LHCN-M2 (cell line): ENCODE measurements at places on chromosomes 4 and X. TPM values are rescaled to one million over a fixed set of nuclear protein-coding genes. Genes with fewer than 3 reads are reported as not detected.

Gene NOX1
- not detected in 2 replicates for total RNA-seq

- no peak for DNase-seq
Observed at GRCh38 chr4:98383431-98384106, 122.4 kb downstream of the RAP1GDS1 start.

DNA sequence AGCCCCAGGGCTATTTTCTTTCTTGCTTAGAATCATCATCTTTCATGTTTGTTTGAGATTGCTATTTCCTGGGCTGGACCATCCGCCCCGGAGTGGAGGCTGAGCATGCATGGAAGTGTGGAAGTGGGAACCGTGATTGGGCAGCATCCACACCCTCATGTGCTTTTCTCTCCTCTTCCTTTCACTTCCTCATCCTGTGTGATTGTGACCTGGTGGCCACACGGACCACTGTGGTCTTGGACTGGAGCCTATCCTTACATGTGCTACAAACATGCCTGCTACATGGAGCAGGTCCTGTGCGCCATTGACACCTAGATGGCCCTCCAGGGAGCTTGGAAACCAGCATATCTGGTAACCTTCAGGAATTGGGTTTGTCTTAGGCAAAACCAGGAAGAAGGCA is 175.9 kb upstream of the LCORL start:
- no peak for DNase-seq

- no peak for DNase-seq
Observed at GRCh38 chrX:106692425-106693065, 34.0 kb upstream of the RNF128 start.

Gene KCNIP4
- total RNA-seq, result not detected in 2 replicates

Gene TKTL2
- not detected in 2 replicates for total RNA-seq

Gene SEPTIN11
- total RNA-seq, result 188 and 202 TPM in 2 replicates

DNA sequence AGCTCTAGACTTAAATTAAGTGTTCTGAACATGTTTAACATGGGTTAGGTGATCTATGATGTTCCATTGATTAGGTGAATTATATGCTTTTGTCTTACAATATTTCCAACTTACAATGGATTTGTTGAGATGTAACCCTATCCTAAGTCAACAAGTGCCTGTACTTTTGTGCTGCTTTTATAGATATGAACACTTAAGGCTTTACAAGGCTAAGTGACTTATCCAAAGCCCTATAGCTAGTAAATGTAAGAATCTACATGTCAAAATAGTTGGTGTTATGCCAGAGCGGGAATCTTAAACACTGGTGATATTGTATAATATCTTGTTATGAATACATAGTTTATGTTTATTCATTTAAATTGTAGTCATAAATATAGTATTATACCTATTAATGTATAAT is 1629.1 kb upstream of the IGFBP7 start:
- no peak for DNase-seq

Gene ATP10D
- 36.3 and 39.4 TPM in 2 replicates for total RNA-seq

Gene S100G
- total RNA-seq, result not detected in 2 replicates

DNA sequence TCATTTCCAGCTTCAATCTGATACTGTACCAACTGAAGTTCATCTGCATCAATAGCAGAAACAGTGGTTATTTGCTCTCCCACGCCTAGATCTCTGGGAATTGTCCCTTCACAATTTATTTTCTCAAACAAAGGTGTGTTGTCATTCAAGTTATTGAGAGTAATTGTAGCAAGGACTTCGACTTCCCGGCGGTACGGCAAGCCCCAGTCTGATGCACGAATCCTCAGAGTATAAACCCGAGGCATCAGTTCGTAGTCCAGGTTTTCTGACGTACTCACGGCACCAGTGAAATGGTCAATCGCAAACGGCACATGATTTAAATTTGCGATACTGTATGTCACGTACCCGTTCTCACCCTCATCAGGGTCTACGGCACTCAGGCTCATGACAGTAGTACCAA is 15.7 kb downstream of the FAT1 start:
- DNase-seq, result no peak

DNA sequence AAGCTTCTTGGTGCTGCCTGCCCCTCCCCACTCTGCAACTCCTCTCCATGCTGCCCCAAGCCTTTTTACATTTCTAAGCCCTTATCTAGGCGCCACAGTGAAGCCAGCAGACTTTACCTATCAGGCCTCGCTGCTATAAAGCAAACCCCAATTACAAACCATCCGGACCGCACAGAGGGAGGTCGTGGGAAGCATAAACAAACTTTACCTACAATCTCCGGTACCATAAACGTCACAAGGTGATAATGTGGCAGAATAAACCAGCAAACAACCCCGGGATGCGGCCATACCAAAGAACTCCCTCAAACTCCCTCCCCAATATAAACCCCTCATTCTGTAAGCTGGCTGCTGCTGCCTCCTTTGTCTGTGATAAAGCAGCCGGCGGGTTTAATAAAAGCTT is 54.0 kb upstream of the ZCCHC13 start:
- no peak for DNase-seq

DNA sequence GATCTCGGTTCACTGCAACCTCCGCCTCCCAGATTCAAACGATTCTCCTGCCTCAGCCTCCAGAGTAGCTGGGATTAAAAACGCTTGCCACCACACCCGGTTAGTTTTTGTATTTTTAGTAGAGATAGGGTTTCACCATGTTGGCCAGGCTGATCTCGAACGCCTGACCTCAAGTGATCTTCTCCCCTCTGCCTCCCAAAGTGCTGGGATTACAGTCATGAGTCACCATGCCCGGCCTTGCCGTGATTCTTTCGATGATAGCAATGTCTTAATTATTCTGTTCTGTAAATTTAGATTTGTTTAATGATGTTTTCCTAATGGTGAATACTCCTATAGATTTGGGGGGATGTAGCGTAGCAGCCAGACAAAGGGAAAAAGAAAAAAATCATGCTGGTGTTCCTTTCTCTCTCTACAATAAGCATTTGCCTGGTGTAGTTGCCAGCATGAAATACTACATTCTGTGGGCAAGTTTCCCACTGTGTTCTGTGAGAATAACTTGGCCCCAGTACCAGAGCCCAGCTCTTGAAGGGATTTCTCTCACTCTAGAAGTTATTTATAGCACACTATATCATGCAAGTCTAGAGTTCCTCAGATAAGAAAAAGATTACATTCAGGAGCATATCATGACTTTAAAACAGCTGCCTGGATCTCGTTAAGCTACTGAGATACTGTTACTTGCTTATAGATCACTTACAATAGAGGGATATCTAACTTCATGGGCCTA is 15.4 kb downstream of the NIPAL1 start:
- peak; percentile 27 for DNase-seq

DNA sequence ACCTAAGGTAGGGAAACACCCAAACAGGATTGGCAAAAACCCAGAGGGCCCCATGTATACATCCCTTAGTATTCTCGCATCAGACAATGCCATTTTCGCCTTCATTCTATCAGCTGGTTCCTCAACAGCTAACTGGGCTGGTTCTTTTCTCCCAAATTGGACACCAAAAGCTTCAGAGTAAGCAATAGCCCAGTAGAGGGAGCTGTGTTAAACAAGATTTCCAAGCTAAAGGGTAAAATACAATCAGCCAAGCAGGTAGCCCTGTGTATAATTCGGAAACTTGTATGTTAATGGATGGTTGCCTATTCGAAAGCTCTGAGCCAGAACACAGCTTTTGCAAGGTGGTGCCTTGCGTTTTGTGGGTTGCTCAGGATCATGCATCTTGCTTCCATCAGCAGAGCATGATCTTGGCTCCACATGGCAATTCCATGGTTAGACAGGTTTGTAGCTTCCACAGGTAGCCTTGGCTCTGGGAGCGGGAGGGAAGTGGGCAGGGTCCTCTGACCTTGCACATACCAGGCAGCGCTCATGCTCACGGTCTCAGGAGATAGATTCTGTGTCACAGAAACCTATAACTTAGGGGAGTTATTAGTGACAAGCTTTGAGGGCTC is 115.2 kb upstream of the LNX1 start:
- DNase-seq, result peak; percentile 70

Gene TMSB15A
- 14.5 and 20.8 TPM in 2 replicates for total RNA-seq

- DNase-seq, result no peak
Observed at GRCh38 chrX:40245488-40246071, 147.8 kb upstream of the BCOR start.

- DNase-seq, result no peak
Observed at GRCh38 chrX:12434493-12434892, 296.2 kb downstream of the FRMPD4 start.

GRCh38 chr4:140220058-140220457 is 66.1 kb upstream of the MAML3 start:
- DNase-seq, result no peak

GRCh38 chrX:17584248-17584681 is 153.0 kb upstream of the SCML1 start:
- DNase-seq, result peak; percentile 56
